ENCODE measurements at places on chromosomes 16 and 17. TPM values are rescaled to one million over a fixed set of nuclear protein-coding genes. Genes with fewer than 3 reads are reported as not detected.

- DNase-seq = no peak
Measured at GRCh38 chr16:50050802-50051201, 15.0 kb upstream of the HEATR3 start.

DNA sequence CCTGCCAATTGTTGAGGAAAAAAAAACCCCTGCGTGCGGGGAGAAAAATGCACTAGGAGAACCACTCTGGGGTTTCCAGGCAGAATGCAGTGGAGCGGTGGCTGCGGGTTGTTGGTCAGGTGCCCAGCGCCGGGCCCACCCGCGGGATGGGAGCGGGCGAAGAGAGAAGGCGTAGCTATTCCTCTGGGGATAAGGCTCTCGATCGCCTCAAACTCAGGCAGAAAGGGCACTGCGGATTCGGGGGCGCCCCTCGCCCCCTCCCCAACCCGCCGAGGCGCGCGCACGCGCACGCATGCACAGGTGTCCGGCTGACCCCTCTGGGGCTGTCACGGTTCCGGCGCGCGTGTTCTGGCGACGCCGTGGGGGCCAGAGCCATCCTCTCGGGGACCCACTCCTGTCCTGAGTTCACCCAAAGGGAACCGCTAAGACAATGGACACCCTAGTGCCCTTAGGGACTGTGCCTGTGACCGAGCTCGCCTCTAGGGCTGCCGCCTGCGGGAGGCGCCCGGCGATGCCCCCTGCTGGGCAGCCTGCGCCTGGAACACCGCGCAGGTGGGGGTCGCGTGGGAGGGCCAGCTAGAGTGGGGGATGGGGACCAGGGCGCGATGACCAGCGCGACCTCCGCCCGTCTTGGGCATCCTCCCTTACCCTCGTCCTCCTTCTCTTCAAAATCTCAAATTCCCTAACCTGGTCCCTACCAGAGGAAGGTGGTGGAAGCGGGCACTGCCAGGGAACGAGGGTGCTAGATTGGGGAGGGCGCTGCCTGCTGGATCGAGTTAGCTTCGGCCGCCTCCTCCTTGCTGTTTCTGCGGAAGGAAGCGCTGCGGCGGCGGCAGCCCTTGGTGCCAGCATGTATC is 14.4 kb upstream of the CBX8 start:
- no peak for DNase-seq

TVP23A gene
- 0.30 TPM for total RNA-seq

DNA sequence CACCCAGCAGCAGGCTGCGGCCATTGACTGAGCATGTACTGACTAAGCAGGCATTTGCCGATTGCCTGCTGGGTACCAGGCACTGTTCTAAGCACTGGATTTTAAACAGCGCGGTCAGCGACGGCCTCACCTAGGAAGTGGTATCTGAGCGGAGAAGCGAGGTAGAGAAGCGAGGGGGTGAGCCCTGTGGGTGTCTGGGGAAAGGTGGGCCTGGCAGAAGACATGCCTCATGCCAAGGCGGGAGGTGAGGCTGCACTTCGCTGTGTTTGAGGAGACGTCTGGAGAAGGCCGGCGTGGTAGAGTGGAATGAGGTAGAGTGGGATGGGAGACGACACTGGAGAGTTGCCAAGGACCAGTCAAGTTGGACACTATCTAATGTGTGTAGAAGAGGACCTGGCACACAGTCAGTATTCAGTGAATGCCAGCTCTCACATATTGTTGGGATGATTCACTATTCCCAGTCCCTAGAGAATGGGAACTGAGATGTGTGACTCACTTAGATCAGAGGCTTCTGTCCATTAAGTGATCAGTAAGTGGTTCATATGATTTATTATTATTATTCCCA is 14.4 kb downstream of the SYCE1L start:
- DNase-seq = peak; percentile 72

RASD1 gene
- 19.7 TPM for total RNA-seq

DNA sequence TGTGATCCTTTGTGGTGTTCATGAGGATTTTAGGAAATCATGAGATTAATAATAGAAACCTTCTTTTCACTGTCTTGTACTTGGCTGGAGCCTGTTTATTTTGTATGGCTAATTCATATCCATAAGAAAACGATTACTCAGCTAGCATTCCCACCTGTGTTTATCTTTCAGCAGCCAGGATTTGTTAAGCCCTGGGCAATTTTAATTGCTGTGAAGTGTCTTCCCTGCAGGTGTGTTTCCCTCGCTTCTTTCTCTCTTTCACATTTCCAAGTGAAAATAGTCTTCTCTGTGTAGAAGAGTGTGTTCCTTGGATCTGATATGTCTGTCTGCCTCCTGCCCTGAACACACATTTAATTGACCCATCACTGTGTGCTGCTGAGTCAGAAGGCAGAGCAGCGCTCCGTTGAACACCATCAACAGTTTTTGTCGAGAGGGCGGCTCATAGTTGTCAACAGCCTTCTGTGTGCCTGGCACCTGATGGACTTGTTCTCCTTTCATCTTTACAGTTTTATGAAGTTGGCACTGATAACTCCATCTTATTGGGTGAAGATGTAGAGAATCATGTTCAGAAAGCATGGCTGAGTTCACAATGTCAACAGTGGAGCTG is 83.2 kb downstream of the SPECC1 start:
- DNase-seq = no peak

ADAP2 gene
- total RNA-seq = 3.1 TPM

DNA sequence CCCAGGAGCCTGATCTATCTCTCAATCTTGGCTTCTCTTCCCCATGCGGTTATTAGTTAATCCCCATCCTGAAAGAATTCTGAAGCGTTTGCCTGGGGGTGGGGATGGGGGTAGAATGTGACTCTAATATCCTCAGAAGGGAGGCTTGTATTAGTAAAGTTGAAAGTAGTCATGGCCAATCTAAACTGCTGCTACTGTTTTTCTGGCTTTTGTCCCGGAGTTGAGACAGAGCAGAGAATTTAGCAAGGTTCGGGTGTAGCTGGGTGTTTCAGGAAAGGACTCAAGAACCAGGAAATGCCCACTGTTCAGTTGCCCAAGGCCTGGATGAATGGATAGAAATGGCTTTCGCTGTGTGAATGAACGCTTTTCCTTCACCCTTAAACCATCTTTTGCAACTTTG is 17.6 kb upstream of the ITGAM start:
- DNase-seq = no peak

DNA sequence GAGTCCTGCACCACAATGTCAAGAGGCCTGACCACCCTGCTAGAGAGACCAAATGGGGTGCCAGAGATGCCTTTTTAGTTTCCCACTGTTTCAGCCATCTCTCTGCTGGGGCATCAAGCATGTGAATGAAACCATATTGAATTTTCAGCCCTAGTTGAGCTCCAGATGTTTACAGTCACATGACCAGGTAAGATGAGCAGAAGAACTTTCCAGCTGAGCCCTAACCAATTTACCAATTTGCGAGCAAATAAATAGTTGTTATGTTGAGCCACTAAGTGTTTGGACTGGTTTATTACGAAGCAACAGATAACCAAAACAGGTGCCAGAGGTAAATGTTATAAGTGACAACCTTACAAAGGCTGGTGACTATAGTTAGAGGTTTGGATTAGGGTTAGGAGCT is 209.1 kb upstream of the CCL2 start:
- no peak for DNase-seq

GRCh38 chr16:77288222-77288621 is 89.0 kb downstream of the SYCE1L start:
- DNase-seq = no peak

NTN3 gene
- total RNA-seq = 0.09 TPM

All from heart left ventricle (tissue), 16 donors.